ENCODE measurements at places on chromosomes 7 and 10. TPM values are rescaled to one million over a fixed set of nuclear protein-coding genes. Genes with fewer than 3 reads are reported as not detected.

The CALHM1 gene
- not detected for total RNA-seq

The EVX1 gene
- not detected for total RNA-seq

The TDRD1 gene
- 0.45 TPM for total RNA-seq

The RTKN2 gene
- total RNA-seq = 17.1 TPM

The KCNIP2 gene
- total RNA-seq = 8.3 TPM

The NXPH1 gene
- 22.4 TPM for total RNA-seq

DNA sequence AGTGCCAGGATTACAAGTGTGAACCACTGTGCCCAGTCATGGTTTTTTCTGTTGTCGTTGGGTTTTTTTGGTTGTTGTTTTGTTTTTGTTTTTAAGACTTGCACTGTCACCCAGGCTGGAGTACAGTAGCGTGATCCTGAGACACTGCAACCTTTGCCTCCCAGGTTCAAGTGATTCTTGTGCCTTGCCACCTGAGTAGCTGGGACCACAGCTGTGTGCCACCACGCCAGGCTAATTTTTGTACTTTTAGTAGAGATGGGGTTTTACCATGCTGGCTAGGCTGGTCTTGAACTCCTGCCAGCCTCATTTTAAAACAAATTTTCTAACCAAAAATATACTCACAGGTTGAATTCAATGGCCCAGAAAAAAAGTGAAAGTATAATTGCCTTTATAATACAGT lies 174.1 kb downstream of the AHR start:
- DNase-seq = no peak

DNA sequence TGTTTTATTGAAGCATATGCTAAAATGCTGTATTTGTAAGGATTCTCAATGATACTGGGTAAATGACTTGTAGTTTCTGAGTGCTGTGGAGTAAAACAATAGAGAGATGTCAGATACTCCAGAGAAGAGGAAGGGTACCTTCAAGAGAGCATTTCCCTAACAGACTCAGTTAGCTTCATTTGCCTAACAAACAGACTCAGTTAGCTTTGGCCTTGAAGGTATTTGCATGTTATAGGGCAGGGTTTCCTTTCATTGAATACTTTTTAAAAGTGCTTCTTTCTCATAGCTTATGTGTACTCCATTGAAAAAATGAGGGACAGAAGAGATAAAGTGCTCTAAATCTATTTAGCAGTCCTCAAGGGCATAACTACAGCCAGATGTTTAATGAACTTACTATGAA lies 101.8 kb downstream of the CHN2 start:
- no peak for DNase-seq

DNA sequence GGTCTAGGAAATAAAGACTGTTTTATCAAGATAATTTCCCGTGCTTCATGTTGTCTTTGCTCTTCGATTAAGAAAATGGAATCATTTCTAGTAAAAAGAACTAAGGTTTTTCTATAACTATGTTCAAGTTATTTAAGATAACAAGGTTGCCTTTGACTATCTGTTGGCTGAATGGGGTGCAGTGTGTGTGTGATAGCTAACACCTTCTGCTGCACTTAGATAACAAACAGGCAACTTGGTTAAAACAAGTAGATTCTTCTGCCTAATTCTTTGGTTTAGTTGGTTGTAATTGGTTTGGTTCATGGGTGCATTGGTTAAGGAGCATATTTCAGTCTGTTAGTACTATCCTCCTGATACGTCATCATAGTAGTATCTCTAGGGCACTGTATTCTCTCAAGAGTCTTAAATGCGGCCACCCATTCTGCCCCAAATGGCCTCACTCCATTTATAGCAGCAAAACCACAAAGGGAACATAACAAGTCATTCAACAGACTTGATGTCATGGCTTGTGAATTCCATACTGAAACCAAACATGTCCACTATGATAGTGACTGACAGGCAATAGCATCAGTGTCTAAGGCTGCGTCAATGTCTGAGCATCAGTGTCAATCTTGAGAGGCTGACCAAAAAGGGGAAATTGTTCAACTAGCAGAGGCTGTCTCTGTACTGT lies 55.7 kb downstream of the CCDC3 start:
- DNase-seq = no peak

- no peak for DNase-seq
These were observed at the start of gene HOXA6 for GRCh38 chr7:27147199-27148030. HOXA6 (minus strand) TSS chr7:27147774; CDS start chr7:27147749, 25 bp downstream.

DNA sequence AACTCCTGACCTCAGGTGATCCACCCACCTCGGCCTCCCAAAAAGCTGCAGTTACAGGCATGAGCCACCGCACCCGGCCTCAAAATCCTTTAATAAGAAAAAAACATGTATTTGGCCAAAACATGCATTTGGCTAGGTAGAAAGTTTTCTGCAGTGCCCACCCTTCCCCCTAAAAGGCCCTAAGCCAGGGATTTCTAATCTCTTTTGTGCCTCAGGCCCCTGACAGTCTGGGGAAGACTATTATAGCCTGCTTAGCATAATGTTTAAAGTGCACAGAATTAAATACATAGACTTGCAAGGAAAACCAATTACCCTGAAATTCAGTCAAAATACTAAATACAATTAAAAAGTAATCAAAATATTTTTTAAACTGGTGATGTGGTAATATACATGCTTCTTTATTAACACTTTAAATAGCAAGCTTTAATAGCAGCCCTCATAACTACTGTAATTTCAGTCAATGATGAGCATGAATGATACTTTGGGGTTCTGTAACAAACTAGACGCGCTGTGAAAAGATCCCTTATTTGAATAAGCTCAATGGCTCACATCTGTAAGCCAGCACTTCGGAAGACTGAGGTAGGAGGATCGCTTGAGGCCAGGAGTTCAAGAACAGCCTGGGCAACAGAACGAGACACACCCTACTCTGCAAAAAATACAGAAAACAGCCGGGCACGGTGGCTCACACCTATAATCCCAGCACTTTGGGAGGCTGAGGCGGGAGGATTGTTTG lies 29.9 kb downstream of the SPDYE6 start:
- DNase-seq = no peak

DNA sequence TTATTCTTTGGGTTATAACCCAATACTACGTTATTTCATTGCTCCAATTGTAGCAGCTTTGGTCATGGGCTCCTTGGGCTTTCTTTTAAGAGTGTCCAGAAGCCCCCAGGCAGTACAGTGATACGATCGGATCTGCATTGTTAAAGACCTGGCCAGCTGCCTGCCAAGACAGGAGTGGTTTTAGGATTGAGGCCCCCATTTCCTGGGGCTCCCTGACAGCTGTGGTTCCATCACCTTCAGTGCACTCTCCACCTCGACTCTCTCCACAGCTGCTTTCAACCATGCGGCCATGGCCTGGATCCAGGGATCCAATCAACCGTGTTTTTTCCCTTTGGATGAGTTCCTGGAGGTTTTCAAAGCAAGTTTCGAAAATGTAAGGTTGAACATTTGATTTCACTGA lies 123.4 kb upstream of the BTBD16 start:
- DNase-seq = no peak

- peak; percentile 18 for DNase-seq
These were observed 3.5 kb downstream of the ARID5B start for GRCh38 chr10:61904733-61905725.

DNA sequence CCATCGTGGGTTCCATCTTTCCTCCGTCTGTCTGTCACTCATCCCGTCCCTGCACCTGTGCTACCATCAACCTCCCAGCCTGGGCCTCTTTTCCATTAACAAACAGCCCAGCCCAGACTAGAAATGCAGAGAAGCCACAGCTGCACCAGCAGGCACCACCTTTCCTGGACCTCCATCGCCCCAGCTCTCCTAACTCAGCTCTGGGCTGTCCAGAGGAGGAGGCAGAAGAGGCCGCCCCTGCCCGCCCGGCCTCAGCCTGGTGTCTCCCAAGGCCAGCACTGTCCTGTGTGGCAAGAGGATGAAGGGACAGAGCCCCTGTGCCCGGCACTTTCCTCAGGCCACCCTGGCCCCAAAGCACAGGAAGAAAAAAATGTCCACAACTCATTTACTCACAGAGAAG lies 225.6 kb downstream of the PTPRN2 start:
- no peak for DNase-seq

GRCh38 chr10:13859979-13860654 lies 273.4 kb downstream of the PRPF18 start:
- no peak for DNase-seq

- no peak for DNase-seq
These were observed 3.4 kb downstream of the TWIST1 start for GRCh38 chr7:19113855-19114550.
